Inflammatory macrophage treated with lipopolysaccharide for 4 hours (primary cell): ENCODE measurements at places on chromosomes 7 and 10.

DNA sequence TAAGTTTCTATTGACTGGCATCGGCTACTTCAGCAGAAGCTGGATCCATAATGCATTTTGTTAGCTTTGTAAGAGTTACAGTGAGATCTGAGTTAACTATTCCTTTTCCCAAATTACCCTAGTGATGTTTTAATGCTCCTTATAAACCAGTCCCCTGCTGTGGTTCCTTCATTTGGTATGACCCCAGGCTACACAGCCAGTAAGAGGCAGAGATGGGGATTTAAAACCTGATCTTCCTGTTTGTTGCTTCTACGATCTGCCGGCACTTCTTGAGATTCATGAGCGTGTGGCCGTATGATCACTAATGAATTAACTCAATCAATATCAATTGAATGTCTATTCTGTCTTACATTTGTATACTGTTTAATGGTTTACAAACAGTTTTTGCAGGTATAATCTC, 86.1 kb downstream of the CACNB2 start:
- DNase-seq, result no peak

- DNase-seq, result no peak
Measured at GRCh38 chr10:113960617-113961181, 83.0 kb upstream of the ADRB1 start.

GRCh38 chr7:127954357-127954748, 76.9 kb downstream of the LRRC4 start:
- no peak for DNase-seq

DNA sequence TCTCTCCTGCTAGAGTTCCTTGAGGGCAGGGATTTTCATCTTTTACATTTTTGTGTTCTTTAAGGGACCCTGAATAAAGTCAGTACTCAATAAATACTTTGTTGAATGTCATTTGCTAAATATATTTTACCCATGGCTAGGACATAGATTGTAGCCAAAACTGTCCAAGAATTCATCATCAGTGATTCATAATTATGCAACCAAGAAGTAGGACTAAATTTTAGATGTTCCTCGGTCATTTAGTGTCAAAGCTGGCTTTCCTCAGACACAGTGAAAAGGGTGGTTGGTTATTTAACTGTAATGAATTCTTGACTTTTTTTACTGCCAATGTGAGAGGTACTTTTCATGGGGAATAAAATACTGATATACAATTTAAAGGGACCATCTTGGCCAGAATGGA, 3.3 kb downstream of the NUDT13 start:
- DNase-seq, result peak; percentile 43

GRCh38 chr7:513521-514166, 6.0 kb downstream of the PDGFA start:
- no peak for DNase-seq

DNA sequence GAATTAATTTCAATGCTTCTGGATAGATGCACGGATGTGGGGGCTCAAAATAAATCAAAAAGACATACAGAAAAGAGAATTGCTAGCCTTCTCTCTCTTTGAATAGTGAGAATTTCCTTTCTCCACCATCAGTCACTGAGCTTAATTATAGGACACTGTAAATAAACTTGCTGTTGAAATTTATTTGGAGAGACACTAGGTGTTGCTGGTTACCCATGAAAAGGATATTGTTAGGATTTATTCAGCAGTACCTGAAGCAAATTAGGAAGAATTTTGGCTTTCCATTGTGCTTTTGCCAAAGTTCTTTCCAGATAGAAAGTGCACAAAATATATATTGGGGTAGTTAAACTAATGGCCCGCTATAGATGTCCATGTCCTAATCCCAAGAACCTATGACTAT, 27.6 kb downstream of the GCC1 start:
- DNase-seq, result no peak

DNA sequence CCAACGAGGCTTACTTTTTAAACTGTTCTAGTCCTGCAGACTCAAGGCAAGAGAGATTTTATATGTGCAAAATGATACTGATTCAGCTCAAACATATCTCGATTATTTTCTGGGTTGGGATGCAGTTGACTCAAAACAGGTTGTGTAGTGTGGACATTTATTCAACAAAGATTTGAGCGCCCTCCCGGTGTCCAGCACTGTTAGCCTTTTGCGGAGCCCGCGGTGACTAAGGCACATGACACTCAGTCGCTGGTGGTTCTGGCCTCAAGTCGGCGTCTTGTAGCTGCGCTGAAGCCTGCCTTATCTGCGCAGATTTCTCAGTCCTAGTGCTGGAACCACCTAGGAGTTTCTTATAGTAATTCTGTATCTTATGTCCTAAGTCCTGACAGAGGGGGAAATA, 938 bp upstream of the CADPS2 start:
- DNase-seq, result no peak

DNA sequence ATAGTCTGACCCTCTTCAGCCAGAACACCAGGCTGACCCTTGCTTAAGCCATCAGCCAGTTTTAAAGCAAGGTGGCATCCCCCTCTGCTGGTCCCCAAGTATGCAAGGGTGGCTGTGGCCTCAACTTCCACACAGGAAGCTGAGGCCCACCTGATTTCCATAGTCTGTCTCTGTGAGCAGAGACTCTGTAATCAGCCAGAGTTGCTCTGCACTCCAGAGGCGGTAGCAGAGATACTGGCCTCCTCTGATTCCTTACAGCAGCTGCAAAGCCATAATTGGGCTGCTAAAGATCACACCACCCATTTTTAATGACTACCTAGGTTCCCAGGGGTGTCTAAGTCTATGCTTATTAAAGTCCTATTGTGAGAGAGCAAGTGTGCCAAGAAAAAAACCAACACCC, 1.8 kb downstream of the PDAP1 start:
- no peak for DNase-seq

DNA sequence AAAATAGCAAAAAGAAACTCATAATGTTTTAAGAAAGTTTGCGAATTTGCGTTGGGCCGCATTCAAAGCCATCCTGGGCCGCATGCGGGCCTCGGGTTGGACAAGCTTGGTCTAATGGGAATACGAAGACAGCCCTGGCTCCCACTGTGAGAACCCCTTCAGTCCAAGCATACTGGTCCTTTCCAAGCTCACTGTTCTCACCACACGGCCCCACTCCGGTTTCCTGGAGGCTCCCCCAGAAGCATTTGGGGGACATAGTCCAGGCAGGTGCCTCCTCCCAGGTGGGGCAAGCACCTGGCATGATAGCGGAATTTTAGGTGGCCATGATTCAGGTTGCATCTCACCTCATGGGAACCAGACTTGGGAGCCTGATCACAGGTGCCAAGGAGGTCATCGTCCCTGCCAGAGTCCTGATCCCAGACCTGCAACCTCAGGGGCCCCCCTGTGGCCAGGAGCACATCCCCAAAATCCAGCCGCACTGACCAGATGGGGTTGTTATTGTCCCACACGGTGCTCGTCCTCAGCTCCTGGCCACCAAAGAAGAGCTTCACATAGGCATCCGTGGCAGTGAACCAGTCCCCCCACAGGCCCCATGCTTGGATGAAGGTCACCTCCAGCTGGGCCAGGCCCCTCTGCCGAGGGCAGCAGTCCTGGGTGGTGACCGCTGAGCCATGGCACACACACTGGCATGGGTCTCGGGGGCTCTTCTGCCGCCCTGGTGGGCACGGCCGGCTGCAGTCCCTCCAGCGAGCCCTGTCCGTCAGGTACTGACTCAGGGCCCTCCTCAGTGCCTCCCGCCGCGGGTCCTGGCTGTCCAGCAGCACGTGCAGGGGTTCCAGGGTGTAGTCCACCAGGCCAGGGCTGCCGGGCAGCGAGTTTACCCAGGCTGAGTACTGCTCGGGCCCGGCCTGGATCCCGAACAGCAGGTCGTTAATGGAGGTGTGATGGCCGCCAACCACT, 4.4 kb downstream of the PRF1 start:
- no peak for DNase-seq

GRCh38 chr7:132569884-132570614, 6.2 kb downstream of the PLXNA4 start:
- no peak for DNase-seq

DNA sequence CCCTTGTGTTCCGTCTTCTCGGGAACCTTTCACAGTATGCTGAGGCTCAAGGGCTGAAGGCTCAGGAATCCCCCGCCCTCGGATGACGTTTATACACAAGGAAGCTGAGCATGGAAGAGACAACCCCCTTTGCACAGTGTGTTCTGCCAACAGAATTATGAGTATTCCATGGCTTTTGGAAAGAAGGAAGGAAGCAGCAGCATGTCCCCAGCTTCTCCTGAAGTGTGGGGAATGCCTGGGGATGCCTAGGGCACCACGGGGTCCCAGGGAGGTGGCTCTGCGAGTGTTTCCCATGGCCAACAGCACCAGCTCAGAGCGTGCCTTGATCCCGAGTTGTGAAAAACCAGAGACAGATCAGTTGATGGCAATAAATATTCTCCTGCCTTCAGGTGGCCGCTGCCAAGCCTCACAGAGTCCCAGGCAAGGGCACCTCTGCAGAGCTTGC, 88.8 kb upstream of the DDC start:
- DNase-seq, result no peak

DNA sequence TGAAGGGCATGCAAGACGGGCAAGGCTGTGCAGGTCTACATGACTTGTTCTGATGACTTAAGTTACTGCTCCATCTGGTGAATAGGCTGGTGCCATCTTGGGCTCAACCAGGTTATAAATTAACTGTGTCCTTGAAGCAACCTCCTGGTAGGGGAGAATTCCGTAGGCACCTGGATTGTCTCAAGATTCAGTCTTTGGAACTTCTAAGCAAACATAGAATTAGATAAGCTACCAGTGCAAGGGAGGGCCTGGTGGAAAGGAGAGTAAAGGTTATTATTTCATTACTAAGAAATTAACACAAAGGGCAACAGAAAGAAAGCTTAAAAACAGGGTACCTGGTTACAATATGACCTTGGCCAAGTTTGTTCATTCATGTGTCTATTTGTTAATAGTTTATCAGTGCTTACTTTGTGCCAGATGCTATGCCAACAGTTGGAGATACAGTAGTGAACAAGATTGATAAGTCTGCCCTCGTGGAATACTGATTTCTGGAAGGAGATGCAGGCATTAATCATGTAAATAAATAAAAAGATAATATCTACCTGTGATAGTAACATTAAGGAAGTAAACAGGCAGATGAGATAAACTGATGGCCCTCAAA, 107.0 kb upstream of the PALS2 start:
- no peak for DNase-seq

- DNase-seq, result peak; percentile 48
Measured at GRCh38 chr7:129238546-129238945, 13.7 kb downstream of the AHCYL2 start.

GRCh38 chr7:21429786-21430574, 2.1 kb downstream of the SP4 start:
- DNase-seq, result no peak

GRCh38 chr10:3263082-3263481, 90.5 kb upstream of the PITRM1 start:
- DNase-seq, result no peak

- DNase-seq, result no peak
Measured at GRCh38 chr7:106514881-106515280, 146.1 kb downstream of the CCDC71L start.

DNA sequence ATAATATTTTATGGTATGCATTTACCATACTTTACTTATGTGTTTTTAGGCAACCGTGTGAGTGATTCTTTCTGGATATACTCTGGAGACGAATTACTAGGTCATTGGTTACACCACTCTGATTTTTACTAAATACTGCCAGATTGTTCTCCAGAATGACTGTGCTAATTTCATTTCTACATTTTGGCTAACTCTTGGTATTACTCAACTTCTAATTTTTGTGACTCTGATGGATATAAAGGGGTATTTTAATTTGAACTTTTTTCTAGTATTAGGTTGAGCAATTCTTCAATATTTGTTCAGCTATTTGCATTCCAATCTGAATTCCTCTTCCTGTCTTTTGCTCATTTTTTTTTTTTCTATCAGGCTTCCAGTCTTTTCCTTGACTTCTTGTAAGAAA, 223.6 kb downstream of the MDFIC start:
- DNase-seq, result peak; percentile 74

DNA sequence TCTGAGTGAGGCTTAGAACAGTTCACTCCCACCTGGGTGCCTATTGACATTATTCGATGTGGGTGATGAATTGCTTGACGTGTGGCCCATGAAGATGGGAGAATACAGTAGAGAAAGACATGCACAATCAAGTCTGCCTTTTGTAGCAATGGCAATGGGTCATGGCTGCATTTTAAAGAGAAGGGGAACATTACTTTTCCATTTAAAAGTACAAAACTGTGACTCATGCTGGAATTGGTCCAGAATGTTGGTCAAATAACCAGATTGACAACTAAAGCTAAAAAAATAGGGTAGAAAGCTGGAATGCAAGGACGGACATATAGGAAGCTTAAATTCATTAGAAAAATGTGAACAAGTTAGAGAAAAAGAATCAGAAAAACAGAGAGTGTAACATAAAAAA, 104.1 kb upstream of the SLC25A13 start:
- no peak for DNase-seq

DNA sequence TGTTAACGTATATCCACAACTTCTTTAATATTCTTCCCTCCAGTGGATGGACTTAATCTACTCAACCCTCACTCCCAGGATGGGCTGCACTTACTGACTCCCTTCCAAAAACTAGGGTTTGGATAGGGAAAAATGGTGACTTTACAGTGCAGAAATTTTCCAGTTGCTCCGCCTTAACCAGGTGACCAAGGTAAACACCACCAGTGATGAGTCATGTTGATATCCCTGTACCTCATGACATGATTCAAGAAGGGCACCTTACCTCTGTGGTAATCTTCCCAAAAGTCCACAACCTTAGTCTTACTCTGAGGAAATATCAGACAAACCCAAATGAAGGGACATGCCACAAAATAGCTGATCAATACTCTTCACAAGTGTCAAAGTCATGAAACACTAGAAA, 3.5 kb upstream of the GSTK1 start:
- no peak for DNase-seq

DNA sequence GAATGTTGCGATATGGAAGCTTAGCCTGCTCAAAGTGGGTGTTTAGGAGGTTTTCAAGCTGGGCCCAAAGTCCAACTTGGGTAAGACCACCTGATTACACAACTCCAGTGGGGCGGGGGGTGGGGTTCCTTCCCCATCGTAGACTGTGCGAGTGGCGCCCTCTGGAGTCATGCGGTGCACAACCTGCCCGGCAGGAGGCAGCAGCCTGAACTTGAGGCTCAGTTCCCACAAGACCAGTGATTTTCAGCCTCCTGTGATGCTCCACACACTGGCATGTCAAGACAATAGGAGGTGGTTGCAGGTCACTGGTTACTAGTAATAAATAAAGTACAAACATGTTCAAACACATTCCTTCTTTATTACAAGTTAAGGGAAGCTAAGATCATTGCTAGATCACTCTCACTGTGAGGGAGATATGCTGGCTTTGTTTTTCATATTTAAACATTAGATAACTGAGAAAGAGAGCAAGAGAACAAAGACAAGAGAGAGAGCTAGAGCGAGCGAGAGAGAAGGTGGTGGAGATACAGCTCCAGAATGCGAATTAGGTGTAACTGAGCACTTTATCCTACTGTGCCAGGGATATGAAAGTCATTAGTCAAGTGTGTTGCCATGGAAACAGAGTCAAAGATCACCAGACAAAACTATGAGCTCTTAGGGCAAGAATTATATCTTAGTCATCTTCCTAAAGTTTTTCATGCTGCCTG, 97.4 kb upstream of the BMPER start:
- no peak for DNase-seq

- DNase-seq, result no peak
Measured at GRCh38 chr7:150335108-150335773, 6.2 kb downstream of the RARRES2 start.
